ENCODE measurements at places on chromosomes 7 and 10.

- DNase-seq: no peak
Observed at GRCh38 chr7:139172775-139173174, 58.3 kb upstream of the UBN2 start.

DNA sequence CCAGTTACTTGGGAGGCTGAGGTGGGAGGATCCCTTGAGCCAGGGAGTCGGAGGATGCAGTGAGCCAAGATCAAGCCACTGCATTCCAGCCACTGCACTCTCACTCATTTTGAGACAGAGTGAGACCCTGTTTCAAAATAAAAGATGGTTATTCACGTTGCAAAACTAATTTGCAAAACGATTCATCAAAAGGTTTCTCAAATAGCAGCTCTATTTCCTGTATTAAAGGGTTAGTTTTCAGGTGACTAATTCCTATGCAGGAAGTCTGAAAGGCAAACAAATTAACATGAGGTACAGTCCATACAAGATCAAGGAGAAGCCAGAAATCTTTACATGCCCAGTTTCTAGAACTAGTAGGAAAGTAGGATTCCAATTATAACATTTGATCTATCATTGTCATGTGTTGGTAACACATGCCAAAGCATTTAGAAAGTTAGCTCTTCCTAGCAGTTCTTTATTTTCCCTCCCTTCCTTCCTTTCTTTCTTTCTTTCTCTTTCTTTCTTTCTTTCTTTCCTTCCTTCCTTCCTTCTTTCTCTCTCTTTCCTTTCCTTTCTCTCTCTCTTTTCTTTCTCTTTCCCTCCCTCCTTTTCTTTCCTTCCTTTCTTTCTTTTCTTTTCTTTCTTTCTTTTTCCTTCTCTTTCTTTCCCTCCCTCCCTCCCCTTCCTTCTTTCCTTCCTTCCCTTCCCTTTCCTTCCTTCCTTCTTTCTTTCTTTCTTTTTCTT is 49.3 kb downstream of the DENND2A start:
- DNase-seq: peak; percentile 14

GRCh38 chr10:89805599-89806013 is 104.2 kb downstream of the KIF20B start:
- no peak for DNase-seq

GRCh38 chr10:42242135-42242805 is 396.1 kb downstream of the ZNF33B start:
- no peak for DNase-seq

GRCh38 chr10:13400196-13400965 is 52.3 kb upstream of the SEPHS1 start:
- DNase-seq: no peak

DNA sequence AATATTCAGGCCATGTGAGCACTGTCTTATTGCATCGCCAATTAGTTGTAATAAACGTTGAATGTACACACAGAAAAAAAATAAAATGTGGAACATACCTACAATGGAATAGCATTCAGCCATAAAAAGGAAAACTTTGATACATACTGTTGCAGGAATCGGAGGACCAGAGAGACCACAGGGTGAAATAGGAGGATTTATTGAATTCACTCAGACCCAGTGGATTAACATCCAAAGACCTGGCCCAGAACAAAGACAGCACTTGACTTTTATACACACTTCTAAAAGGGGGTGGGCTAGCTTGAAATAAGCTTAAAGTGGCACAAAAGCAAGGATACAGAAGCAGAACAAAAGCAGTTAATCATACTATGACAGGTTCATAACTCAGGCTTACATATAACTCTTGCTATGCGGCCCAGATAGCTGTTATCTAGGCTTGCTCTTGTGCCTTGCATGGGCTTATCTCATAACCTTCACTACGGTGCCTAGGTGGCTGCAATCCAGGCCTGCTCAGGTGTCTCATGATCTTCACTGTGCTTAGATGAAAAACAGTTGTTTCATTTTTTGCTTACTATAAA is 292.2 kb upstream of the TAC1 start:
- no peak for DNase-seq

GRCh38 chr7:47283497-47284131 is 298.3 kb downstream of the TNS3 start:
- DNase-seq: peak; percentile 89

DNA sequence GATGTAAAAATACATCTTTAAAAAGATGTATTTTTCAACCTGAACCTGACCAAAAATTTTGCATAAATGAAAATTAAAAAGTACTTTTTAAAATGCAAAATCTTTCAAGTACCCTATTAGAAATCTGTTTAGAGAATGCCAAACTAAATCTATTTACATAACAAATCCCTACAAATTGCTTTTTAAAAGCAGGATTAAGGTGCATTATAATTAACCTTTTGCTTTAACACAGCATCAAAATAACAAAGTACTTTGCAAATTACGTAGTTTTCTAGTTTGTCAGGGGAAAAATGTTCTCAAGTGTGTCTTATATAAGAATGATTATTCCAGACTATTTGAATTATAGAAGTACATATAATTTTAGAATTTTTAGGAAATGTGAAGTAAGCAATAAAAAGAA is 160.8 kb downstream of the VPS50 start:
- DNase-seq: no peak

DNA sequence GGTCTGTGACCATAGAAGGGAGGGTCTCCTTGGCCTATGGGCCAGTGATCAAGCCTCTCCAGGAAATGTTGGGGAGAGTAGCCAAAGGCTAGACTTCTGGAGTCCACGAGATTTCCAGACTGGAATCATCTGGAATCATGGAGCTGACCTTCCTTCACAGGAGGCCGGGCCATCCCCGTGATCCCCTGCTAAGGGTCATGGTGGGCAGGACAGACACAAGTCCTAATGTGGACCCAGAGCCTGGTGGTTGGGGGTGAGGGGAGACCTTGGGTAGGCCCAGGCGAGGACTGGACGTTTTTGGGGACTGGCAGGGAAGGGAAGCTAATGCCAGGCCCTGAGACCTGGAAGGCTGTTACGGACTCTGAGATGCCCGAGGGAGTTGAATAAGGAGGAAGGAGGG is 9.8 kb upstream of the GRID1 start:
- no peak for DNase-seq

GRCh38 chr7:31204071-31204470 is 136.5 kb downstream of the NEUROD6 start:
- DNase-seq: no peak

GRCh38 chr10:34348917-34349485 is 466.1 kb downstream of the PARD3 start:
- no peak for DNase-seq

- DNase-seq: no peak
Observed at GRCh38 chr7:68868978-68869377, 729.3 kb upstream of the AUTS2 start.

GRCh38 chr7:36393826-36394225 is 4.2 kb downstream of the ANLN start:
- no peak for DNase-seq

GRCh38 chr7:88071994-88072714 is 138.1 kb downstream of the ADAM22 start:
- DNase-seq: no peak

DNA sequence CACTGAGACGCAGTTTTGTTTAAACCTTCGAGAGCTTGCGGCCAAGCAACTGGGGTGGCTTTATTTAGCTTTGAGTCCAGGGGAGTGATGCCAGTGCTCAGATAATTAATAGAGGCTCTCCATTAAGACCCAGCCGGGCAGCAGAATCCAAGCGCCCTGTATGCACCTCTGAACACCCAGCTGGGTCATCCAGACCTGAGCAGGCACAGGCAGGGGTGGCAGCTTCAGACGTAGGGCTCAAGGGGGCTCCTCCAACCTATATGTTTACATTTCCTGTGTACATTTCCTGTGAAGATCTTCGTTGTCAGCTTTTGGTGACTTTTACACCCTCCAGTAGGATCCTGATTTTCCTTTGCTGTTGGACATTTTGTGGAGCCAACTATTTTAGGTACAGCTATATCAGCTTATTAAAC is 719.5 kb downstream of the LRMDA start:
- DNase-seq: no peak

DNA sequence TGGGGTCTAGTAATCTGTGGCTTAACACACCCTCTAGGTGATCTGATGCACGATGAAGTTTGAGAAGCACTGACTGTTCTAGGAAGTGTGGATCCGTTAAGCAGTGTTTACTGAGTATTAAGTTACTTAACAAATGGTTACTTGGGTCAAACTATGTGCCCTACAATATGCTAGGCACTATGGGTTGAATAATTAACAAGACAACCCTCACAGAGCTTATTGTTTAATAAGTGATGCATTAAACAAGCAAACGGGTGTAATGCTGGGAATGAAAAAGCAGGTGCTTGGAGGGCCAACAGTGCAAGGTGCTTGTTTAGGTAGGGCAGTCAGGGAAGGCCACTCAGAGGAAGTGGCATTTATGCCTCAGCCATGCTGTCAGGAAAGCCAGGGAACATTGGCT is 378.0 kb upstream of the PODXL start:
- DNase-seq: no peak

DNA sequence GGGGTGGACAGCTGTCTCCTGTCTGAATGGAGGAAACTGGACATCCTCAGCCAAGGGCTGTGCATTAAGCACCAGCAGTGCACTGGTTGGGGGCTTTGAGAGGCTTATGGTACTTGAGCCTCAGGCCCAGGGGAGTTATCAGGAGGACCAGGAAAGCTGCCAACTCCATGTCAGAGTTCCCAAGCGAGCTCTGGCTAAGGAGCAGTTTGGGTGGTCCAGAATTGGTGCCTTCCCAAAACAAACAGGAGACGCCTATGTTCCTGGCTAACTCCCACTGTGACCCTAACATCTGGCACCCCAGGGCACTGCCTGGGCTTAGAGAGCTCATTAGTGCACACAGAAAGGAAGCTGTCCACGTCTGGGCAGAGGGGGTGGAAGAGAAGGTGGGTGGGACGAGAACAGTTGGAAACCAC is 408.6 kb upstream of the NPVF start:
- no peak for DNase-seq

GRCh38 chr7:93310346-93310745 is 78.2 kb downstream of the VPS50 start:
- no peak for DNase-seq

DNA sequence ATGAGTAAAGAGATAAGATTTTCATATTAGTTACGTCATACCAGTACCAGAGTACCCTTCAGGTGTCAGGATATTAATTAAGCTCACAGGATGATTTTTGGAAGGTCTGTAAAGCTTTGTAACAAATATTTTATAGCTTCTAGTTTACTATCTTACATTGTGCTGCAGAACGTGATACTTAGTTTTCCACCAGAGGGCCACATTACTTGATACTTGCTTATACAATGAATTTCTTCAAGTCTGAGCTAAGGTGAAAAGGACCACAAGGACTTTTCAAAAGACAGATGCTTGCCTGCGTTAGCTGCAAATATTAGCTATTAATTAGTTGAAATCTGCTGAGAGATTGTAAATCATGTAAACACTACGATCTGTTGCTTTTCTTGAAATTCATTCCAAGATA is 12.2 kb downstream of the FOXP2 start:
- DNase-seq: no peak

DNA sequence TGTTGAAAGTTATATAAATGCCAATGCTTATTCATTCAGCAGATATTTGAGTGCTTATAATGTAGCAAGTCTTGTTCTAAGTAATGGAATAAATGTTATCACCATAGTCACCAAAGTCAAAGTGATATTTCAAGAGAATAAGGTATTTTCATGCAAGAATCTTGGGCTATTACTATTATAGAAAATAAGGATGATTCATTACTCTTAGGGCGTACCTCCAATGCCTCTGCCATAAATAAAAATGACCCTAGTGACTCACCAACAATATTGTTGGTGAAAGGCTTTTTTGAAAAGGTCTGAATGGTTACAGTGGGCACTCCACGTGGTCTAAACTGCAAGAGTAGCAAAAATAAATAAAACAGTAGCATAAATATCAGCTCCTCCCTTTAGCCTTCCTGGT is 68.4 kb downstream of the RALA start:
- DNase-seq: no peak

DNA sequence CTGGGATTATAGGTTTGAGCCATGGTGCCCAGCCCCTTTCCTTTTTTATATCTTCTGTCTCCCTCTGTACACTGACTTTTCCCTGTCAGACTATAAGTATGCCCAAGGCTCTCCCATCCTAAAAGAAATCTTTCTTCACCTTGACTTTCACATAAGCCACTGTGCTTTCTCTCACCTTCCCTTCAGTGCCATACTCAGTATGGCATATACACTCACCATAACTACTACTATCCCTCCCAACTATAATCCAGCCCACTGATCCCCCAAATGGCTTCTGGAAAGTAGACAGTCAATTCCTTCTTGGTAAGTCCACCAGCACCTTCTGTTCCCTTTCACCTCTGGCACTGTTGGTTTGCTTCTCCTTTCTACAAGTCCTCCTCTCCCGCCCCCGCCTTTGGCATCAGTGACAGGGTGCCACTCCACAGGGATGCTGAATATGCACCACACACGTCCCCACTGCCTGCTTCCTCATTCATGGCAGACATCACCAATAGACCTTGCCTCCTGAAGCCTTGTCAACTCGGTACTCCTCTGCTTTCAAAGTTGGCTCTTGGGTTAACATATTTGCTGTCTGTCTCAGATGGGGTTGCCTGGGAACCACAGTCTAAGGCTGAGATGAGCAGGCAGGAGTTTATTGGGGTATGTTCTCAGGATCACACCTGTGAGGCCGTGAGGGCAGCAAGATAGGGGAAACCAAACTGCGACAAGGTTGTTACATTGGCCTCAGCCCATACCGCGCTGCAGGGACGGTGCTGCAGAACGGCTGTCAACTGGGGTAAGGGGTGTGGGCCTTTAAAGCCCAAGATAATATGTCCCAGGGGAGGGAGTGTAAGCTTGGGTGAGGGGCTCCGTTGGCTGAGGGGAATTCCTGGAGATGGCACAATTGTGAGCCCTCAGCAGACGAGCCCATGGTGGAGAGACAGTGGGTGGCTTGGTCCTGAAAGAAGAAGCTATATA is 7.2 kb upstream of the PSAP start:
- no peak for DNase-seq

All from SW480 (cell line).